ENCODE measurements at places on chromosomes 16 and 17.

DNA sequence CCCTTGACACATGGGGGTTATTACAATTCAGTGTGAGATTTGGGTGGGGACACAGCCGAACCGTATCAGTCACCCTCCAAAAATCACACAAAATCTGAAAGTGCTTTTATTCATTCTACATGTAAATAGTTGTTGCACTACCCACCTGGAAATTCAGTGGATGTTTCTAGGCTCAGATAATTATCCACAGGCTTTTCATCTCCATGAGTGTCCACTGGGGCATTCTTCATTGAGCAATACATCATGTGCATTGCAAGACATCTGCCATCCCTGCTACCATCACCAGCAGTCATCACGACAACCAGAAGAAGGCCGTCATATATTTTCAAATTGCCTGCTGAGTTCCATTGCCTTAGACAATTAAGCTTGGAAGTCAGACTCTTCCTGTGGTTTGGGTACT is 330.8 kb downstream of the WWOX start:
- DNase-seq, result no peak

DNA sequence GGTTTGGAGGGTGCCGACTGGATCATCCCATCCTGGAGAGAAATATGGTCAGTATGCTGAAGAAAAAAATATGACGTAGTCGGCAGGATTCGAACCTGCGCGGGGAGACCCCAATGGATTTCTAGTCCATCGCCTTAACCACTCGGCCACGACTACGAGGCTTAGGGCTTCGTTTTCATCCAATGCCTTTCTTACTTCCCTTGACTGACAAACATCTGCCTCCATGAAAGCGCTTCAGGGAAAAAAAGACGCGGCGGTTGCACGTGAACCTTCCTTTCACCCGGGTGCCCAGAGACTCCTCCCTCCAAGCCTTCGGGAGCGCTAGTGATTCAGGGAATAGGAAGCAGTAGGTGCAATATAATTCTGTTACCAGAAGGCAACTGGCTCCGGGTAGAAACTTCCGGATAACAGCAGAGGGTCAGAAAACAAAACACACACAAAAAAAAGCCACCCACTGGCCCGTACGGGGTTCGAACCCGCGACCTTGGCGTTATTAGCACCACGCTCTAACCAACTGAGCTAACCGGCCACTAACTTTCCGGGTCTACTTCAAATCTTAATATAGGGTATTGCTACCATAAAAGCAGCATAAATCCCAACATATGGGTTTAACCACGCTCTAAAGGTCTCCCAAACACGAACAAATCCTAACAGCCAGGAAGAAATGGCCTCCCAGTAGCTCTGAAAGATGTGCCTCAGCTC is 16.3 kb upstream of the AURKB start:
- DNase-seq, result peak; percentile 86

DNA sequence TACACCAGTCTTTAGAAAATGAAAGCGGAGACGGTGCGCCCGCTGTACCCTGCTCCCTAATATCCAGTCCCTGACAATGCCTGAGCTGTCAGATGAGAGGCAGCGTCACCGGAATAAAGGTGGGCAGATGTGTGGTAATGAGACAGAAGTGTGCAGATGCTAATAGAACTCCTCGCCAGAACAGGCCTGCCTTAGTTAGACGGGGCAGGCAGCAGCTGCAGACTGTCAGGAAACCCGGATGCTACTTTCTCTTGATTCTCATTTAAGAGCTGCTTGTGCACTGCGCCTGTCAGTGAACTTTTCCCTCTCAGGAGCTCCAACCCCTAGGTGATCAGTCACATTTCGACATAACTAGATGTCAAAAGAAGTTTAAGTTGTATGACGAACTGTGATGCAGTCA is 221.8 kb upstream of the IRX3 start:
- DNase-seq, result no peak

- DNase-seq, result no peak
Observed at GRCh38 chr17:7987112-7987893, 15.1 kb upstream of the GUCY2D start.

- DNase-seq, result no peak
Observed at GRCh38 chr16:50538411-50539052, 9.7 kb upstream of the NKD1 start.

DNA sequence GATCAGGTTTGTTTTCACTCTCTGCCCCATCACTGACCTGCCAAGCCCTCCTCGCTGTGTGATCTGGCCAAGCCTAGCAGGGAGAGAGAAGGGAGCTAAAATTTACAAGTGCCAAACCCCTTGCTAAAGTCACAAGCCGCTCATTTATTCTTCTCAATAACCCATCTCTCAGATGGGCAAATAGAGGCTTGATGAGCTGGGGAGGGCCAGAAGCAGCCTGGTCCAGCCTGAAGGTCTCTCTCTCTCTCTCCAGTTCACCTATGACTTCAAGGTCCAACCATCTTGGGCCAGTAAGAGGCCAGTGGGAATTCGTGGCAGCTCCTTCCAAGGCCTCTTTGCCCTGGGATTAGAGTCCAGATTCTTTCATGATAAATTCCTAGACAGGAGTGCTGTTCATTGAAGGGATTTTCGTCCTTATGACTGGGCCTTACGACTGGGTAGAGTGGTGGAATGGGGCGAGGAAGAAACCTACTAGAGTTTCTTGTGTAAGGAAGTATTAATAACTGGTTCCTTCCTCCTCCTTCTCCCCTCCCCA is 3.4 kb downstream of the CA7 start:
- no peak for DNase-seq

DNA sequence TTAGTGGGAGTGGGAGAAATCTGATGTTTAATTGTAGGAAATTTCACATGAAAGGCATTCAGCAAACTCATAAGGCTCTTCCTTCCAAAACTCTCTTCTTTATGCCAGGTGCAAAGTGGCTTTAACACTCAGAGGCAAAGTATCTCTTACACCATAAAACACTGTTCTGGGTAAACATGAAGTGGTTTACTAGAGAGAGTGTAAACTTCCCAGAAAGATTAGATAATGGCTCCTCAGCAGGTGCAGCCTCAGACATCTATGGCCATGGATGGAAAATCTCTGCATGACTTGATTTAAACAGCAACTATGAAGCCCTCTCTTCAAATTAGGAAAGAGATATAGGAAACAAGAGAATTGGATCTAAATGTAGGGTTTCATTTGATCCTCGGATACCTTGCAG is 583.1 kb upstream of the SALL1 start:
- DNase-seq, result no peak

DNA sequence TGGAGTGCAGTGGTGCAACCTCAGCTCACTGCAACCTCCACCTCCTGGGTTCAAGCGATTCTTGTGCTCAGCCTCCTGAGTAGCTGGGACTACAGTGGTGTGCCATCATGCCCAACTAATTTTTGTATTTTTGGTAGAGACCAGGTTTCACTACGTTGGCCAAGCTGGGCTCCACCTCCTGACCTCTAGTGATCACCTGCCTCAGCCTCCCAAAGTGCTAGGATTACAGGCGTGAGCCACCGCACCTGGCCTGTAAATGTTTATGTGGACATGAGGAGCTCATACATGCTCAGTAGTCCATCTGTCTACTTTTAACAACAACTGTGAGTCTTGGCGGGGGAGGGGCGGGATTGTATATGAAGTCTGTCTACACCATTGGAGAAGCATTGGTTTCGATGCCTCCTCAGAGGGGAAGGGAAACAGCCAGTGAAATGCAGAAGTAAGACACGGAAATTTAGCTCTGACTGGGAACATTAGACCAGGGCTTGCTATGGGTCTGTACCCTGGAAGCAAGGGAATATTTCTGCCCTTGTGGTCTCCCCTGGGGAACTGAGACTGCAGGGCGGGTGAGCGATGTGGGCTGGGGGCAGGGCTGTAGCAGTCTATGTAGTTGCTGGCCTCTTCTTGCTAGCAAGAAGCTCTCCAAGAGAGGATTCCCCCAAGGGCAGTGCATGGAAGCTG is 9.3 kb downstream of the NUBP1 start:
- DNase-seq, result peak; percentile 25
